Psoas muscle (tissue), 8 donors: ENCODE measurements at places on chromosomes 5 and 9. TPM values are rescaled to one million over a fixed set of nuclear protein-coding genes. Genes with fewer than 3 reads are reported as not detected.

GRCh38 chr9:111897601-111898137 lies 1.1 kb downstream of the UGCG start:
- DNase-seq = no peak

DNA sequence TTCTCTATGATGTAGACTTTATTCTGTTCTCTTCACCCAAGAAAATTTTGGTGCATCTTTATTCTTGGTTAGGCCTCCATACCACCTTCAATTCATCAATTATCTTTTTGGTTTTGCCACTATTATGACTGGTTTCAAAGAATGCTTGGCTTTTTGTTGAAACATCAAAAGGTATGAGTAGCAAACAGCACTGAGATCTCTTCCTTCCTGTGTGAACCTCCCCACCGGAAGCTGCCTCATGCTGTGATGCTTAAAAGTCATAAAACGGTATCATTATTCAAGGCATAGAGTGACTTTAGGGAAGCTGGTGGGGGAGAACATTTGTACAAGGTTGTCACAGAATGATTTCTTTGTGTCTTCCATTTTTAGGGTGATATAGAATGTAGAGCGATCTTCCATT lies 70.6 kb downstream of the IQGAP2 start:
- DNase-seq = no peak

DNA sequence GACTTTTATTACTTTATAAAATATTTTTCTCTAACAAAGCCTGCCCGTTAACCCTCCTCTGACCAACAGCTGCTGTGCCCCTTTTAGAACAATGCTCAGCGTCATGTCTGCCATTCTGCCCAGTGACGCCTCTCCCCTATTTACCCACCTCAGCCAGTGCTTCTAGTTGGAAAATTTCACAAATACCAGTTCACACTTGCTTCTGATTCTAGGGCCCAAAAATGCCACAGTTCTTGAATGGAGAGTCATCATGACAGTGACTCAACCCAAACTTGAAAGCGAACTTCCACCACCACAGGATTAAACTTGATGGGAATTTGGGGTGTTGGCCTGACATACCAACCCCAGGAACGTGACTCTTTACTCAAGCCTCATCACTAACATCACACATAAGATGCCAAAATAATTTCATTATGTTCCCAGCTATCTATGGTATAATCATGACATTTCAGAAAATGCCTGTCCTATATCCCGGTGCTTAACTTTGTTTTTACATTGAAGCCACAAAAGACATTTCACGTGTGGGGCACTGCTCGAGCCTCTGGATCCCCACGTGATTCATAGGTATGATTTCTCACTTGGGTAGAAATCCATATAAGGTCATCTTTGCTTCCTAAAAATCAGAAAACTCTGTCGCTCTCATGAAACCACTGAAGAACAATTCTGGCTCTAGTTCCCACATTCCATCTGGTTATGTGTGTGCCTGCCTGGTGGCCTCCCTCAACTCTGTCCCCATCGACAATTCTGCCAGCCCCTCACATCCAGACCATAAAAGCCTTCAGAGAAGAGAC lies 220.9 kb downstream of the ACTL7B start:
- no peak for DNase-seq

Gene SLC6A19
- polyA plus RNA-seq = 0.08 TPM

DNA sequence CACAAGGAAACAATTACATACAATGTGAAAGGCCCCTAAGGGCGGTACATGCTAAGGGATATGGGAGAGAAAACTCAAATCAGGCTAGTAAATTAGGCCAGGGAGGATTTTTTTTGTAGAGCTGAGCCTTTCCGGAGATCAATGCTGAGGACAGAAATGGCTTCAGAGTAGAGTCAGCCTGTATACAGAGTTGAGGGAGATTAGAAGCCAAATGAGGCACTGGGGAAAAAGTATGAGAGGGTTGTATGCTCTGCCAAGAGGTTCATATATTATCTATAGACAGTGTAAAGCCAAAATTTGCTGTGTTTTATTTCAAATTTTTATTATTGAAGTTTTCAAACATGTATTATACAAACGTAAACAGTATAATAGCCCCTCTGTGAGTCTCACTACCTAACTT lies 103.1 kb downstream of the BNC2 start:
- DNase-seq = no peak

Gene C5orf52
- polyA plus RNA-seq = not detected

GRCh38 chr5:143331956-143332355 lies 71.5 kb downstream of the NR3C1 start:
- no peak for DNase-seq

DNA sequence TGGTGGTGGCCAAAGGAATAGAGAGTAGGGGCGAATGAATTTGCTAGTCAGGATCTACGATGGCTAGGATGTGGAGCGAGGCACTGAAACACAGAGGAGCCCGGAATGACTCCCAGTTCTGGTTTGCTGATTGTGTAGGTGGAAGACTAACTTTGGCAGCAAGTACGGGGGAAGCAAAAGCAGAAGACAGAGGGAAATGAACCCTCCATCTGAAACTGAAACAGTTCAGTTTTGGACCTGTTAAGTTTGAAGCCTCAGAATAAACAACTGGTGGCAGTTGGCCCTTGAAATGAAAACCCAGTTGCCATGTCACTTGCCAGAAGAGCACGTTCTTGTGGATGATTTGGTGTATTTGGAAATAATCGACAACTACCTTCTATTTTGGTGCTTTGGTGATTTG lies 15.4 kb upstream of the SMIM15 start:
- no peak for DNase-seq

Gene ALDOB
- polyA plus RNA-seq = 0.48 TPM

- no peak for DNase-seq
These were observed 480.6 kb upstream of the DAB2 start for GRCh38 chr5:39905356-39905755.

GRCh38 chr9:79578891-79579290 lies 7.1 kb downstream of the TLE4 start:
- no peak for DNase-seq

Gene FOXD4L5
- 0.05 TPM for polyA plus RNA-seq

DNA sequence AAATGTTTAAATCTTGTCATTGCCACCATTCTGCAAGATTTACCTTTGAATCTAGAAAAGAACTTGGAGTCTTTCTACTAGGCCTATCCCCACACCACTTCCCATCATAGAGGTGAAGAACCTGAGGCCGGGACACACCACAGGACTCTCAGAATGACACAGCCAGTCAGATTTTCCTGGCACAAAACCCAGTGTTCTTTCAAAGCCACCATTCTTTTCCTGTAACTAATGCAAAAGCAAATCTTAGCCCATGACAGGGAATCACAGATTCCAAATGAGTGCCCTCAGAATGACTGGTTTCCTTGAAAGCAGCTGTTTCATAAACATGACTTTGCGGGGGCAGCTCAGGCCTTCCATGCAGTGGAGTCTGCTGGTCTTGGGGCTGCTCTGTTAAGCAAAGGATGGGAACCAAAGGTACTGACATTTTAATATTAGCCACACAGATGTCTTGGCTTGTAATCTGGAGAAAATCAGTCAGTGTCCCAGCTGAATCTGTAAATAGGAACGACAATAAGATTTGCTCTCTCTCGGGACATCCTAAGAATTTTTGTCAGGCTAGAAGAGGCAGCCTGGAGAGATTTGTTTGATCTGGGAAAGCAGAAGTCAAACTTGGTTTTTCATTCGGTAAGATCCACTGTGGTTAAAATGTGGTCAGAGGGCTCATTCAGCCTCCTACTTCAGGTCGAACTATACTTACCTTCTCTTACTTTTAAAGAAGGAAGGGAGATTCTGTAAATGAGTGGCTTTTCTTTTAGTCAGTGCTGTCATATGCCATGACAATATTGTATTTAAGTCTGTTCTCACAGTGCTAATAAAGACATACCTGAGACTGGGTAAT lies 115.1 kb downstream of the PALM2AKAP2 start:
- no peak for DNase-seq
